Left lung (tissue), 14 donors: ENCODE measurements at places on chromosomes 11 and 22. TPM values are rescaled to one million over a fixed set of nuclear protein-coding genes. Genes with fewer than 3 reads are reported as not detected.

Gene SYT13
- total RNA-seq, result 0.21 TPM

Gene INPP5J
- 3.8 TPM for total RNA-seq

Gene SOX10
- total RNA-seq, result not detected

Gene OR8G5
- not detected for total RNA-seq

Gene PRSS23
- 149 TPM for total RNA-seq

Gene BRD1
- total RNA-seq, result 27.4 TPM

Gene TRMT112
- total RNA-seq, result 196 TPM

Gene TRIM49D2
- total RNA-seq, result not detected

Gene SLC25A18
- 0.50 TPM for total RNA-seq

Gene OR2D2
- 0.24 TPM for total RNA-seq

Gene SCGB1A1
- total RNA-seq, result 3.5 TPM

Gene VSIG2
- 16.0 TPM for total RNA-seq

Gene FGF4
- total RNA-seq, result not detected

Gene CRYBB3
- total RNA-seq, result not detected

Gene LRRC10B
- total RNA-seq, result 0.29 TPM

Gene SUSD2
- 63.2 TPM for total RNA-seq

Gene CCDC89
- total RNA-seq, result 2.5 TPM

Gene SERHL2
- total RNA-seq, result 2.1 TPM

Gene SEC14L6
- 9.1 TPM for total RNA-seq

Gene C1QTNF4
- 1.3 TPM for total RNA-seq

Gene PAMR1
- 14.4 TPM for total RNA-seq

Gene RPS6KA4
- total RNA-seq, result 37.1 TPM

Gene RPL3
- total RNA-seq, result 1,575 TPM
